NCI-H2029 treated with DMSO at 0.1 percent for 48 hours (cell line): ENCODE measurements at places on chromosomes 7 and 10.

GRCh38 chr7:157795643-157796042, 458.8 kb downstream of the DNAJB6 start:
- DNase-seq, result no peak

DNA sequence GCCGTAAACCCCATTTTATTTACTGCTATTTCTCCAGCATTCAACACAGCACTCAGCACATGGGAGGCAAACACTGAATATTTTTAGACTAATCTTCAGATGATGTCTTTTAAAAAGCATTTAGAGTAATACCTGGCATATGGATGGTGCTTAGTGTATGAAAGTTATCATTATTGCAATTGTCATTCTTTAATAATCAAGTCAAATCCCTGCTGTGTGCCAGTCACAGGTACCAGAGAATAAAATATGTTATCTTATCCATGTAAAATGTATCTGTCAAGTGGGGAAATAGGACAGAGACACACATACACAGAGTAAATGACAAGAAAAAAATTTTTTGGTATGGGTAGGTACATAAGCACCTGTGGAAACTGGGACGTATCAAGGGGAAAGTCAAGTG, 18.5 kb downstream of the ANKRD22 start:
- DNase-seq, result no peak

DNA sequence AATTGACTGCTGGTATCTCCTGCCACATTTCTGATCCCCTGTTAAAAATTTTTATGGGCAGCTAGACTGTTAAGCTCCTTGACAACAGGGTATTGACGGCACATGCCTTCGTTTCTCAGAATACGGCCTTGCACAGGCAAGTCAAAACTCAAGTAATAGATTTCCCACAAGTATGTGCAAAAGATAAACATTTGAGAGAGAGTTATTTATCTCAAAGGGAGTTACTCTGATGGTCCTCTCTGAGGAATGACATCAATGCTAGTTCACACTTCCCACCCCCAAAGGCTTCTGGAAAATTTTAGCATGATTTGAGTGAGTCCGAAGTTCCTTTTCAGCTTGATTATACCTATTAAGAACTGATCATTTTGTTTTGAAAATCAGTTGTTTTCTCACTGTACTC, 71.9 kb downstream of the JCAD start:
- no peak for DNase-seq

DNA sequence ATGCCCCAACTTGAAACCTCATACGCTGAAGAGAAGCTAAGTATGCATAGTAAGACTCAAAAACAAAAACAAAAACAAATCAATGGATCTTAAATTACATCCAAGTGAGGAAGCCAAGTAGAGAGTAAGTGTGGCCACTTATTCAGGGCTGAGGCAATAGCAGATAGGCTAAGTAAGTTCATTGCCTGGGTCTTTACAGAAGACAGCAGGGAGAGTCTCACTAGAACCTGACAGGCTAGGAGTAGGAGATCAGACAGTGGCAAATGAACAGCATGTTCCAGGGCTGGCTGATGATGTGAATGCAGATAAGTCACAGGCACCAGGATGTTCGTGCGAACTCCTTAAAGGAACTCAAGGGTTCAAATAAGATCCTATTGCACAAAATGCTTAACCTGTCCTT, 568.6 kb downstream of the KCNMA1 start:
- no peak for DNase-seq

- DNase-seq, result no peak
These were observed 77.6 kb downstream of the VPS41 start for GRCh38 chr7:38831259-38831996.

- no peak for DNase-seq
These were observed 54.0 kb upstream of the LRRC18 start for GRCh38 chr10:48993627-48994026.

GRCh38 chr10:3006093-3006492, 61.3 kb upstream of the PFKP start:
- no peak for DNase-seq

DNA sequence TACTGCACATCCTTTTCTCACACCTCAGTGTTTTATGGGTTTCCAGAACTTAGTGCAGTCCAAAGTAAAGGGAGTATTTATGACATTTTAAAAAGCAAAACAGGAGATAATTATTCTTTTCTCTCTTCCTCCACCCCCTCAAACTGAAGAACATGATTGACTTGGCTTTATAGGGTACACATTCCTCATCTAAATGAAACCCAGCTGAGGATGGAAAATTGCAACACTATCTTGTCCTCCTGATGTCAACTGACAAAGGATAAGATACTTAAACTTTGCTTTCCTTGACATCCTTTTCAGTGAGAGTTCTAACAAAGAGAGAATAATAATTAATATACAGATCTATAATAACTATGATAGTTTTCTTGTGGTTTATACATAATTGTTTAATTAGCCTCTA, 299.1 kb downstream of the BBS9 start:
- DNase-seq, result no peak

GRCh38 chr7:124480036-124480820, 285.4 kb downstream of the GPR37 start:
- no peak for DNase-seq

DNA sequence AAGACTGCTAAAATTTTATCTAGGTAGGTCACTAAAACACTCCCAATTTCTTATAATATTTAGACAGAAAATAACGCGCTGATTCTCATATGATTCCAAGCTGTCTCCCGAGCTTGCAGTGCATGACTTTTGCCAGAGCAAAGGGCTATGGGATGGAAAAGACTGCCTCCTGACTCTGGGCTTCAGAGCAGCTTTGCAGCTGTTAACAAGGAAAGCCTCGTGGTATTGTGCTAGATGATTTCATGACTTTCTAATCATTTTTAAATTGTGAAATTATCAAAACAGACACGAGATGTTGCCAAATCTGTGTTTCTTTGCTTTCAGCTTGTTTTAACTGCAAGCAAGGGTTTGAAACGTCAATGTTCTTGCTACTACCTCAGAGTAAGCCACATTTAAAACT, 238.3 kb downstream of the AGMO start:
- no peak for DNase-seq

- DNase-seq, result no peak
These were observed 1105.3 kb downstream of the NRG3 start for GRCh38 chr10:82980321-82980720.

GRCh38 chr7:1569016-1569415, 816 bp downstream of the PSMG3 start:
- DNase-seq, result no peak

- no peak for DNase-seq
These were observed 24.4 kb upstream of the ZNF273 start for GRCh38 chr7:64878684-64879083.

- DNase-seq, result no peak
These were observed 582.9 kb upstream of the ANKRD30A start for GRCh38 chr10:36542493-36542892.

GRCh38 chr10:75640381-75640780, 209.0 kb downstream of the LRMDA start:
- no peak for DNase-seq

- no peak for DNase-seq
These were observed 21.8 kb downstream of the FGFBP3 start for GRCh38 chr10:91887272-91888076.

- no peak for DNase-seq
These were observed 11.7 kb upstream of the VPS41 start for GRCh38 chr7:38920731-38921130.

- DNase-seq, result no peak
These were observed 315.5 kb downstream of the MAGI2 start for GRCh38 chr7:79137942-79138341.

- no peak for DNase-seq
These were observed 59.0 kb downstream of the GNA12 start for GRCh38 chr7:2785071-2785500.

DNA sequence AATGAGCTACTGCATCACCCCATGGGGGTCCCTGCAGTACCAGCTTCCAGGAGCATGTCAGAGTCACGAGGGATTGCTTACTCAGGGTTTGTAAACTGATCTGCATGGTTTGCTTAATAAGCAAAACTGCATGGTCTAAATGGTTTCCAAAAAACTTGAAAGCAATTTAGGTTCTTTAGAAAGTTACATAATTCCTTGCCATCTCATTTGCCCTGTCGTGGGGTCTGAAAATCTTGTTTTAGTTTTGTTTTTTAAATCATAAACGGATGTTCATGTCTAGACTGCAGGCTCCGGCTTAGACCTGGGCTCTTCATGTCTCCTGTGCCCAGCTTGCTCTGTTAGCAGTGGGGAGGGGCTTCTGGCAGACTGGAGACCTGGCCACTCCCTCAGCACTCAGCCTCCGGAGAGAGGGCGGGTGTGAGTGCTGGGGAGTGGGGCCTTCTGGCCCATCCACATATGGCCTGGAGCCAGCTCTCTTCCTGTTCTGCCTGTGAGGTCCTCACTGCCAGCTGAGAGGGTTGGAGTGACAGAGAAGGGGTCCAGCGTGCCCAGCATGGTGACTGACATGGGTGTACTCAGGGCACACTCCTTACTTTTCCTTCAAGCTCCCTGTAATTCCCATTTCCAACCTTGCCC, 17.5 kb downstream of the PRF1 start:
- DNase-seq, result peak; percentile 81

DNA sequence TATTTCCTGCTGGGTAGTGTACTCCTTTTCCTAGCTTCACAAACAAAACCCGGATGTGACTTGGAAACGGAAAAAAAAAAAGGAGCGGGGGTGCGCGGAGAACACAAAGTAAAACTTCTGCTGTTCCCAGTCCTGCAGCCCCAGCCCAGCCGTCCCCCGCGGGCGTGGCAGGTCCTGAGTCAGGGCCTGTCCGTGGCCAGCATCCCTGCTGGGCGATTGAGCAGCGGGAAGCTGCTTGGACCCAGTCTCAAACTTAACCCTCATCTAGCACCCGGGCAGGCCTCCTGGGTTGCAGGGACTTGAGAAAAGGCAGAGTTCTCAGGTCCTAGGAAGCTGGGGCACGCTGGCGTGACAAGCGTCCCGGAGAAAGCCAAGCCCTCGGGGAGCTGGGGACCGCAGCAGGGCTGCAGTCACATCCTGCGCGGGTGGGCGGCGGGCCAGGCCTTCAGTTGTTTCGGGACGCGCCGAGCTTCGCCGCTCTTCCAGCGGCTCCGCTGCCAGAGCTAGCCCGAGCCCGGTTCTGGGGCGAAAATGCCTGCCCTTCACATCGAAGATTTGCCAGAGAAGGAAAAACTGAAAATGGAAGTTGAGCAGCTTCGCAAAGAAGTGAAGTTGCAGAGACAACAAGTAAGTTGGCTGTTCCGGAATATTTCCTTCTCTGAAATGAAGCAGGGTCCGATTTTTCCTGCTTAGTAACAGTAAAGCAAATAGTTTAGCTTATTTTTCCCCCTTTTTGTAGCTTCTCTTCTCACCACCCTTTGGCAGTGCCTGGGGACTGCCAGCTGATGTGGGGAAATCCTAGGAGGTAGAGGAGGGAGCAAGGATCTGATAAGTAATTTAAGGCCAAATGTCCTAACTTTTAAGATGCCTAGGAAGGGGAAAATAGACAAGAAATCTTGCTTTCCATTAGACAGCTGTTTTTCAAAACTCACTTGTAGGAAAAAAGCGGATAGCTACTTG, at the start of gene GNG11:
Gene GNG11, plus strand, starts transcription at position 129 of the 960 bp plus-strand sequence. Its CDS starts 403 bp downstream, at position 532.
- no peak for DNase-seq

DNA sequence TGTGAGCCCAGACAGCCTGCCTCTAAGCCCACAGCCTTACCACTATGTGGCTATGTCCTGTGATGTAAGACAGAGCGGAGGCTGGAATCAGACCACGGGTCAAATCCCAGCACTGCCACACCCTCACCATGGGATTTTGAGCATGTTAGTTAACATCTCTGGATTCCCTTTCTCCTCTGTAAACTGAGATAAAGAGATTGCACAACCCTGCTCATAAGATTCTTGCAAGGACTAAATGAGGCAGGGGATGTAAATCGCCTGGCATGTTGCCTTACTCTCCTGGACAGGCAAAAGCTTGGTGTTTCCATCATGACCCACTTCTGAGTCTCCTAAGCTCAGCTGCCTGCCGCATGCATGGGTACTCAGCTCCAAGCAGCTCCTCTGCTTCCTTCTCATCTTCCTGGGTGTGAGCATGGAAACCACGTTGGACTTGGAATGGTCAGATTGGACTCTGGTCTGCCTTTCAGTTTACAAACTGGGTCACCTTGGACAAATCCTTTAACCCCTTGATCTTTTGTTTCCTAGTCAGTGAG, 41.3 kb upstream of the MTURN start:
- no peak for DNase-seq

- DNase-seq, result no peak
These were observed at the start of gene HOXA1 for GRCh38 chr7:27095897-27096767. Gene HOXA1, minus strand, starts transcription at chr7:27096000. Its CDS starts 88 bp downstream, at chr7:27095912.

DNA sequence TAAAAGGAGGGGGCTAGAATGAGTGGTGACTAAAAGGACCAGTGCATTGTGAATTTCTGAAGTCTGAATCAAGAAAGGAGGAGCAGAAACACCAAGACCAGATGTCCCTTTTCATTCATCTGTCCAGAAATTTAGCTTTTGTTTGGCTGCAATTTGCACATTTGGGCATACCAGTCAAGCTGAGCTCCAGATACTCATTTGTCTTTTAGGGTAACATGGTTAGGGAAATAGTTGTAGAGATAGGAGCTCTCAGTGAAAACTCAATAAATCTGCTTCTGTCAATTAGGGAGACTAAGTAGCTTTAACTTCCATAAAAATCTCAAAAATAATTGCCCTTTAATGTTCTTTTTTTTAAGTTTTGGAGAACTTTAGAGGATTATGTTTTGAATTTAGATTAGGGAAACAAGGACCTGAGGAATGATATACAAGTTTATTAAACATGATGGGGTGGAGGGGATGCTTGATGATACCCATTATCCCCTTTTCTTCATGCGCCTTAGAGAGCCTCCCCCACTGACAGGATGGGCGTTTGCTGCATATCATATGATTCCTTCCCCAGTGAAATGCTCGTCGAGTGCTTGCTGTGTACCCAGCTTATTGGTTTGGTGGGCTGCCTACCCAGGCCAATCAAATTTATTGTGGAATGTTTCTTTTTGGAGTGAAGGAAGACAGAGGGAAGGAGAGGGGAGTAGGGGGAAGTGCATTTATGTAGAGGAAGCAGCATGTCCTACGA, 50.7 kb upstream of the RPA3 start:
- DNase-seq, result no peak

- DNase-seq, result no peak
These were observed 131.6 kb upstream of the EFCAB10 start for GRCh38 chr7:105712877-105713276.

GRCh38 chr7:45450571-45451204, 123.5 kb upstream of the ADCY1 start:
- no peak for DNase-seq

GRCh38 chr7:18153183-18153748, 125.6 kb upstream of the PRPS1L1 start:
- no peak for DNase-seq

DNA sequence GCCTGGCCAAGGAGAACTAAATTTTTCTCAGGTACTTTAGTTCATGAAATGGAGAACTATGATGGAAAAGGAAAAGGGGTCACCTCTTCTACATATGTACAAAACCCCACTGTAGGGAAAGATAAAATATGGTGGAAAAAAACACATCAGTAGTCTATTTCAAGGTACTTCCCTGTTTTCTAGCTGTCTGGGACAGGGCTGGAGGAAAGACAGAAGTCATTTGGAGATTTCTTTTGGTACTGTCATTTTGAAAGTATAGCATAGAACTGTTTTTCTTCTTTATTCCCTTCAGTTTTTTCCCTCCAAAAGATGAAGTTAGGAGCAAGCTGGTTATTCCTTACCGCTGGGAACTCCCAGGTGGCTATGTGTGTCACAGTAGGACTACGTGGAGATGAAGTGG, 196.1 kb downstream of the DOCK4 start:
- DNase-seq, result no peak
